ENCODE measurements at places on chromosomes 5 and 9.

DNA sequence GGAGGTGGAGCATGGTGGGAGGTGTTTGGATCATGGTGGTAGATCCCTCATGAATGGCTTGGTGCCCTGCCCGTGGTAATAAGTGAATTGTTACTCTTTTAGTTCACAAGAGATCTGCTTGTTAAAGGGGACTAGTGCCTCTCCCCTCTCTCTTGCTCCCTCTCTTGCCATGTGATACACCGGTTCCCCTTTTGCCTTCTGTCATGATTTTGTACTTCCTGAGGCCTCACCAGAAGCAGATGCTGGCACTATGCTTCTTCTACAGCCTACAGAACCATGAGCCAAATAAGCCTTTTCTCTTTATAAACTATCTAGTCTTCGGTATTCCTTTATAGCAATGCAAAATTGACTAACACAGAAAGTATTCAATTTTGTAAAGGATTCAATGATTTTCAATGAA is 817.1 kb downstream of the TLR4 start:
- DNase-seq, result no peak

- DNase-seq, result peak; percentile 80
These were observed 14.1 kb upstream of the SFXN1 start for GRCh38 chr5:175464074-175464941.

GRCh38 chr9:107971241-107971640 is 481.7 kb upstream of the KLF4 start:
- DNase-seq, result no peak

GRCh38 chr5:175096469-175097165 is 347.4 kb downstream of the DRD1 start:
- no peak for DNase-seq

- no peak for DNase-seq
These were observed 20.4 kb downstream of the ERGIC1 start for GRCh38 chr5:172854451-172854871.

- DNase-seq, result no peak
These were observed 4.8 kb downstream of the SURF6 start for GRCh38 chr9:133331221-133331620.

DNA sequence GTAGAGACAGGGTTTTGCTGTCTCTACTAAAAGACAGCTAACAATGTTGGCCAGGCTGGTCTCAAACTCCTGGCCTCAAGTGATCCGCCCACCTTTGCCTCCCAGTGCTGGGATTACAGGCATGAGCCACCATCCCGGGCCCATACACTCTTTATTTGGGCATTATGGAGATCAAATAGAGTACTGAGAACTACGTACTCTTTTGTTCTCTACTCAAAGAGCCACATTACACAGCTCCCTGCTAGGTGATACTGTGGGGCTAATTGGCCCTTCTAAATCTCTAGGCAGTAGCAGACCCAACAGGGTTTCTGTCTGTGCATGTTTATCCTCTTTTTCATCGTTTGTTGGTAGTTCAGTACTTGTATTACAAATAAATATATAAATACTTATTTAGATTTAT is 16.1 kb downstream of the CKMT2 start:
- no peak for DNase-seq

- DNase-seq, result no peak
These were observed 7.5 kb downstream of the DOCK8 start for GRCh38 chr9:221989-222776.

DNA sequence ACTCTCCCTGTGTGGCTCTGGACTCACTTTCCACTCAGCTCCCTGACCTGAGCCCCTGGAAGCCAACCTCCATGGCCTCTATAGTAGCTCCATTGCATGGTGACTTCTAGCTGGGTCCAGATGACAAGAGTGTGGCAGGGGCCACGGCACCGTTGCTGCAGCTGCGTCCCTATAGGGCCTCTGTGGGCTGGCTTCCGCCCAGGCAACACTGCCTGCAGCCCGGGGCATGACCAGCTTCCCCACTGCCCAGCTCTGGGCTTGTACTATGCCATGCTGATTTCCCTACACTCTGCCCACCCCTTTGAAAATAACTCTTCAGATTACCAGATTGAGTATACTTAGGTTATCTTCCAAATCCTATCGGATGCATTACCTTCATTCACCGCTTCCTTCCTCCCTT is 73.8 kb upstream of the NEURL1B start:
- DNase-seq, result no peak

GRCh38 chr5:72451741-72452505 is 55.3 kb downstream of the ZNF366 start:
- DNase-seq, result no peak

GRCh38 chr5:9712911-9713310 is 82.8 kb upstream of the TAS2R1 start:
- no peak for DNase-seq

- no peak for DNase-seq
These were observed 141.7 kb downstream of the TARS1 start for GRCh38 chr5:33582417-33582816.

DNA sequence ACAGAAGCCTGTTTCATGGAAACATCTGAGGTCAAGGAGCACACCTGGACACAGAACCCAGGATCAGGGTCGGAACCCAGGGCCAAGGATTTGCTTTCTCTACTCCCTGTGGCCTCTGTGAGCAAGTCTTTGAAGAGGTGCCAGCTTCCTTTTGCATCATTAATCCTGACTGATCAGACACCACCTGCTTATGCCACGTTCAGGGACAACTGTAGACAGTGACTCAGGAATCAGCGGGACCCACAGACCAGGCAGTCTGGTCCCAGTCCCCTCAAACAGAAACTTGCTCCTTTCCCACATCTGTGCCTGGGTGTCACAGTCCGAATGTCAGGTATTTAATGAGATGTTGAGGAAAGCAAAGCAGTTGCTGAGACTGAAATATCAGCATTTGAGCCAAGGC is 154.8 kb downstream of the SGCD start:
- no peak for DNase-seq

DNA sequence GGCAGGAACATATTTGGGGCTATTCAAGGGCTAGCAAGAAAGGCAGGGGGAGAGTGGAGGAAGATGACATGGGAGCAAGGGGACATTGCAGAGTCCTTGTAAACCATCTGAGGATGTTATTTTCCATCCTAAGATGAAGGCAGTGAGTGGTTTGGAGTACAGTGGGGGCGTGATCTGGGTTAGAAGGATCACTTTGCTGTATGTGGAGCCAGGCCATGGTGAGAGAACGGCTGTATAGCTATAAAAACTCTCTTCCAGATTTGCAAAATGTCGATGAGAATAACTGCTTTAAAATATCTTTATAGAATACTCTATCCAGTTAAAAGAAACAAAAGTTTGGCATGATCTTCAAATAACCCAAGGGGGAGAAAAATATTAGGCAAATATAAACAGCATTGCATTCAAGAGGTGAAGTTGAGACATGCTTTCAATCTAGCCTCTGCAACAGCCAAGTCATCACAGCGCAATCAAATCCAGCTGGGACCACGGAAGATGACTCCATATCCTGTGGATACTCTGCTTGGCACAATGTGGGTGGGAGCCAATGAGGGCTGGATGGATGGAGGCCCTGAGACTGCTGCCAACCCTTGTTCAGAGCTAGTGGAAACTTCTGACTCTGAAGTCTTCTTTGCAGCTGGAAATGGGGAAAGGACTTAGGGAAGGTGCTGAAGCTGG is 111.5 kb upstream of the BASP1 start:
- DNase-seq, result no peak

- no peak for DNase-seq
These were observed 157.0 kb downstream of the DENND1A start for GRCh38 chr9:123772967-123773366.

GRCh38 chr5:95836544-95836943 is 14.0 kb upstream of the GLRX start:
- DNase-seq, result no peak

DNA sequence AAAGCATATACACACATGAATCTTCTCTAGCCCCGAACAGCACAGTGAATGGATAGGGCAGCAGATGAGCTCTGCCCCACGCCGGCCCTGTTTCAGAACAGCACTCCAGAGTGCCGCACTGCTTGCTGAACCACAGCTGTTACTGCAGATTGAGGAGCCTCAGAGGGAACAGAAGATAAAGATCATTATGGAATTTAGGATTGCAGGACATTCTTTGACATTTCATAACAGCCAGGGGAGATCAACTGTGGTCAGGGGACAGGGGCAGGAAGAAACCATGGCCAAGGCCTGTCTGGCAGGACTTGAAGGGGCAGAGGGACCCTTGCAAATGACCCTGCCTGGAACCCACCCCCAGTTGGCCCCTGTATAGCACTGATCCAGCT is 20.6 kb downstream of the IRF1 start:
- no peak for DNase-seq

- DNase-seq, result peak; percentile 80
These were observed 66.7 kb upstream of the TBC1D9B start for GRCh38 chr5:179974246-179974945.

- DNase-seq, result no peak
These were observed 301.3 kb downstream of the CWC27 start for GRCh38 chr5:65070026-65070425.

- DNase-seq, result no peak
These were observed 31.7 kb upstream of the NXNL2 start for GRCh38 chr9:88503081-88503844.

GRCh38 chr9:22307013-22307711 is 139.5 kb upstream of the DMRTA1 start:
- peak; percentile 16 for DNase-seq

DNA sequence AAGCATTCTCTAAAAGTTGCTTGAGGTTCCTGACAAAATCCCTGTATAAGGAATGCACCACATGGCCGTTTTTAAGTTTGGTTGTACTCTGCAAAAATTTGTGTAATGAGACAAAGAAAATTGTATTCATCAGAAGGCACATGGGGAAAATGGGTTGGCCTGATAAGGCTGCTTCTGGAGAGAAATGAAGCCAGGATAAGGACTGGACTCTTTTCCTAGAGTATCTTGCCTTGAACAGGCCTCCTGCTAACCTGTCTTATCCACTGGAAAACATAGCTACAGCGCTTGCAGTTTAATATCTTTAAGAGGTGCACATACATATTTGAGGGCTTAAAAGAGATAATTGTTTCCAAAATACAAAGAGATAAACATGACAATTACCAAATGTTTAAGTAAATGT is 41.4 kb upstream of the IFNK start:
- no peak for DNase-seq

DNA sequence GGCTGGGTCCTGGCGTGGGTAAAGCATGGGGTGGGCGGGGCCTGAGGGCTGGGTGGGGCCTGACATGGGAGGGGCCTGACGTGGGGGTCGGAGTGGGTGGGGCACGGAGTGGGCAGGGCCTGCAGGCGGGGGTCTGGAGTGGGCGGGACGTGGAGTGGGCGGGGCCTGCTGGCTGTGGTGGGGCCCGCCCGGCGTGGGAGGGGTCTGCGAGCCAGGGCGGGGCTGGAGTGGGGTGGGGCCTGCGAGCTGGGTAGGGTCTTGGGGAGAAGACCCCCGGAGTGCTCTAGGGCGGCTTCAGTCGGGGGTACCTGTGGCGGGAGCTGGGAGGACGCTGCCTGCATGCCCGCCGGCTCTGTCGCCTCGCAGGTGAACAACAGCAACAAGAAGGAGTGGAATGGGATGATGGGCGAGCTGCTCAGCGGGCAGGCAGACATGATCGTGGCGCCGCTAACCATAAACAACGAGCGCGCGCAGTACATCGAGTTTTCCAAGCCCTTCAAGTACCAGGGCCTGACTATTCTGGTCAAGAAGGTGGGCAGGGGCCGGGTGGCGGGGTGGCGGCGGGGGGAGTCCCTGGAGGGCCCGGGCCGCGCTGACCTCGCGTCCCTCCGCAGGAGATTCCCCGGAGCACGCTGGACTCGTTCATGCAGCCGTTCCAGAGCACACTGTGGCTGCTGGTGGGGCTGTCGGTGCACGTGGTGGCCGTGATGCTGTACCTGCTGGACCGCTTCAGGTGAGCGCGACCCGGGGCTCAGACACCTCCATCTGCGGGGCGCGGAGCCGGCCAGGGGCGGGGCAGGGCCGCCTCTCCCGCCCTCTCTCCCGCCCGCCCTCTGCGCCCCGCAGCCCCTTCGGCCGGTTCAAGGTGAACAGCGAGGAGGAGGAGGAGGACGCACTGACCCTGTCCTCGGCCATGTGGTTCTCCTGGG is 8.0 kb downstream of the LRRC26 start:
- peak; percentile 6 for DNase-seq

GRCh38 chr9:89911721-89912604 is 307.2 kb downstream of the GADD45G start:
- no peak for DNase-seq

GRCh38 chr5:80251636-80252035 is 4.2 kb downstream of the SERINC5 start:
- no peak for DNase-seq

GRCh38 chr9:137084526-137084925 is 2.3 kb upstream of the MAN1B1 start:
- no peak for DNase-seq

- DNase-seq, result no peak
These were observed 323.7 kb downstream of the ADAMTS6 start for GRCh38 chr5:65157906-65158603.

DNA sequence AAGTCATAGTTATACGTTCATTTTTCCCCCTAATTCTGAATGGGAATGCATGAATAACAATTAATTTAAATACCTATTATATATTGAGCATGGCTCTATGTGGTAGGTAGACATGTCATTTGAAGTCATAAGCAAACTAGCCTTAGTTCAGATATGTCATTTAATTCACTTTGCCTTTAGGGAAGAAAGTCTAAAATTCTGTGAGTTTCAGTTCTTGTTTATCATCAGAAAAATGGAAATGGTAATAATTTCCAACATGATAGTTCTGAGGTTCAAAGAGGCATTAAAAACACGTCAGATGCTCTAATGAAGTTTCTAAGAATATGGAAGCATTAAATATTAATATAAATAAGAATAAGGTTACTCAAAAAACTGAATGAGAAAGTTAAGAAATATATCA is 13.1 kb upstream of the ANXA1 start:
- no peak for DNase-seq

DNA sequence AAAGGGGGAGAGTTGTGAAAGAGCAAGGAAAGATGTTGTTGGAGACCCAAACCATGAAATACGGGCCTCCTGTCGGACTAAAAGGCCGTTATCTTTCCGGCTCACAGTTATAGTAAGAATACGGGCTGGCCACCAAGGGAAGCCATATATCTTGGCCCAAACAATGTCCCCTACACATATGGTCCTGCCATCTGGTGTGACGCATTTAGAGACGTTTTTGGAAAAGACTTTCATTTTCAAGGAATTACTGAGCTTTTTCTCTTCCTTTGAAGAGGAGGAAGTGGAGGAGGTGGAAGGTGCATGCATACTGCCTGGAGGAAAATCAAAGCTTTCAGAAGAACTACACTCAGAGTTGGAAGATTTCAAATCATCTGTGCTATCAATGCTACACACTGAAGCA is 26.7 kb downstream of the PWWP2A start:
- no peak for DNase-seq

DNA sequence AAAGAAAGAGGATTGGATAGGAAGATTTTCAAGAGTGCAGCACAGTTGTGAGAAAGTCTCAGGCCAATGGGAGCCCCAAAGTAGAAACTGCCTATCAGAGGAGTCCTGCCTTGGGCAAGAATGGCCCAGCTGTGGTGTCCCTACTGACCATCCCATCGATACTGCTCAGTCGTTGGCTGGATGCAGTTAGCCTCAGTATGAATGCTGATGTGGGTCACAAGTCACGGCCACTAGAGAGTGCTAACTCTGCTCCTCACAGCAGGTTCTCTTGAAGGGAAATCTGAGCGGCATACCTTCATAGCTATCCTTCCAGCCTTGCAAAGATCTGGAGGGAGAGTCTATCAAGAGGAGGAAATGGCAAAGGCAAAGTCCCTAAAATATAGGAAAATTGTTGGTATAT is 11.6 kb upstream of the CETN3 start:
- no peak for DNase-seq
